NCI-H510A treated with DMSO at 0.1 percent for 48 hours (cell line): ENCODE measurements at places on chromosomes 2 and 18.

DNA sequence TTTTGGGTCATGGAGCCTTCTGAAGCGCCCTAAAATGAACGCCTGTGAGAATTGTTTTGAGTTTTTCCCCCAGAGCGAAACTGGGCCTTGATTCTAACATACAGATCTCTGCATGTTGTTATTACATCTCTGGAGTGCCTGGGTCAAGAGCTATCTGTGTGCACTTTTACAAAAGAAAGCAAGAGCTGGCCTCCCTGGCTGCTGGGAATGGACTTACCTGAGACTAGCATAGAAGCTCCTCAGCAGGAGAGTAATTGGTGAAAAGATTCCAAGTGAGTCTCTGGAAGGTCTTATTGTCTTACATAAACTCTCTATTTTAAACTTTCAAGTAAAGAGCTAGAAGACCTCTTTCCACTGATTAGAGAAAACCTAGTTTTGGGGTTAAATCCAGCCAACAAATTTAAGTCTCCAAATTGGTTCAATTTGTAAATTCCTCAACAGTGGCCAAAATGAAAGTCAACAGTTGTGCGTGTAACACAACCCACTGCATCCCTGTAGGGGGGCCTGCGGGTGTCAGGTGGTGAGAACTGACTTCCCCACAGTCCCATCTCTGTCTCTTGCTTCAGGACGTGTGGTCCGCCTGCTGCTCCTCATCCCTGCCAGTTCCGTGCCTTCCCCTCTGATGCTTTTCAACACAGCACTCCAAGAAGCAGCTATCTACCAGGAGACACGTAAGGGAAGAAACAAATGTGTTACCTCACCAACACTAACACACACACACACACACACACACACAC is 206.1 kb downstream of the SH3BP4 start:
- DNase-seq, result no peak

DNA sequence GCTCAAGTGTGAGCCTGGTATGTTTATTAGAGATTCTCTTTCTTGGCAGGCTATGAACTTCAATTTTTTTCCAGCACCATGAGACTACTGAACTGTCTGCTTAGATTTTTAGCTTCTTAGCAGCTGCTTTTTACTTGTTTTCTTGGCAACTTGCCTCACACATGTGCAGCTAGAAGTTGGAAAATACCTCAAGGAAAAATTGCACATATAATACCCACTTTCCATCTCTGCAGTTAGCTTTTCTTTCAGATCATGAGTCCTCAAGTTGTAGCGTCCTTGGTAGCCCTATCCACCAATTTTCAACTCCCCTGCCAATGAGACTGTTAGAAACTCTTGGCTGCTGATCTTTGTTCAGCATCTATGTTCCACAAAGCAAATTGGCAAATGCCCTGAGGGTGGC is 302.1 kb downstream of the HRH4 start:
- DNase-seq, result no peak

DNA sequence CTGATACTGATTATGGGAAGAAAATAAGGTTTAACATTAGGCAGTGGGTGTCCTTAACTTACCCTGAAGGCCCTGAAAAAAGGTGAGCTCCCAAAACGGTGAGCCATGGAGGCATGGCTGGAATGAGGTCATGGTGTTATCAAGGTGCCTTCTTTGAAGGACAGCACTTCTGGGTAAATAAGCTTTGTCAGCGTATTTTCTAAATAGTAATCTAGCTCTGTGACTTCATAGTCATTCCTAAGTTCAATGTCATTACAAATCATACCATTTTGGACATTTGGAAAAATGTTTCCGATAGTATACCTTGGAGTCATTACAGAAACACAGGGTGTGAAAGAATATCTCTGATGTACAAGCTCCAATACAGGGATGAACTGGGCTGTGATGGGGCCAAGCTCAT is 35.2 kb upstream of the CNGA3 start:
- DNase-seq, result no peak

DNA sequence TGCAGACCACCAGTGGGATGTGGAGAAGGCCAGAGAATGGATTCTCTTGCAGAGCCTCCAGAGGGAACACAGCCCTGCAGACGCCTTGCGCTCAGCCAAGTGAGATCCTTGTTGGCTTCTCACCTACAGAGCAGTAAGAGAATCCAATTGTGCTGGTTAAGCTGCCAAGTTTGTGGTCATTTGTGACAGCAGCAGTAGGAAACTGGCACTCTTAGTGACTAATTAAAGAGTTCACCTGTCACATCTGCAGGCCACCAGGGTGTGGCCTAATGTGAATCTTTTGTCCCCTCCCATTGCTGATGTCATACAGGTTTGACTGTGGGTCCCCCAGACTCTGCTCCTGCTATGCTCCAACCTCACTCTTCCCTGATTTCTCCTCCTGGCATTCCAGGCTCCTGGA is 235.9 kb downstream of the TFCP2L1 start:
- peak; percentile 74 for DNase-seq

- DNase-seq, result no peak
These were observed 201.7 kb upstream of the STK17B start for GRCh38 chr2:196372811-196373664.

DNA sequence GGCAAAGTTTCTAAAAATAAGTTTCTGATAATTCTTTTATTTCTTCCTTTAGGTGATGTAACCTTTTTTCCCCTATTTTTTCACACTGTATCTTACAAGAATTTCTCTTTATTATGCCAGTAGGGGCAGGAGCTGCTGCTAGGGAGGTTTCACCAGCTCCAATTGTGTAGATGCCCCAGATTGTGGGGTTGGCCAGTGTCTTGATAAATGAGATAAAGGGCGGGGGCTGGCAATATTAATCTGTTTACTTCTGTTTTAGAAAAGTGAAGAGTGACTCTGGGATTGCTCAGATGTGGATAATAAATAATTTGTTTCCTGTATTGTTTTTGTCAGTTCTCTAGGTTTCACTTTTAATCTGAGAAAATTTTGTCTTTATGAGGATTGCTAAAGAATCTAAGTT is 190.4 kb downstream of the MC4R start:
- DNase-seq, result no peak

GRCh38 chr2:208040199-208041171 is 15.2 kb upstream of the PLEKHM3 start:
- DNase-seq, result peak; percentile 38

GRCh38 chr2:71685073-71685848 is 231.9 kb downstream of the DYSF start:
- DNase-seq, result no peak

DNA sequence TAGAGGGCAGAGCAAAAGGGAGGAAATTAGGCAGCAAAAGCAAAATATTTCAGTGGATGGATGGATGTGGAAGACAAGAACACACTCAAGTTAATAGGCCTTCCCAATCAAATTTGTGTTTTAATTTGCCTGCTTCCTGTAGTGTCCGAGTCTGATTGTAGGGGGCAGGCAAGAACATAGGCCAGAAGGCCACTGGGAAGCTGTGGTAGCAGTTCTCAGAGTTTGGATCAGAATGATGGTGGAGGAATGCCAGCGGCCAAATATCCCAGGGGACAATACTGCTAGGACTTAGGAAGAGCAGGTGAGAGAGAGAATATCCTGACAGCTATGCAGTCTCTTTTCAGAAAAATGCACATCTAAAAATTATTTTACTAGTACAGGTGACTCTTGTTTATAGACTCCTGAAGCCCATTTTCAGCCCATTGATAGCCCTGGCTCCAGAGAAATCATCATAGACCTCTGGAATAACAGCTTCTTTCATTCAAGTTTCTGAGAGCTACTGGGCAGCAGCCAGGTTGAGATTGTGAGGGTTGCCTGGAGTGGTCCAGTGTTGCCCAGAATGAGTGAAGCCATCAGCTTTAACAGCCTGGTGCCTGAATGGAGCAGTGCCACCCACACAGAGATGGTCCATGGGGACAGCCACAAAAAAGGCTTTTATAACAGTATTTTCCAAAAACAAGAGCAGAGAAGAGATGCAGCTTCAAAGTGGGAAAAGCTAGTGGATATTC is 19.1 kb upstream of the SERPINE2 start:
- DNase-seq, result no peak

DNA sequence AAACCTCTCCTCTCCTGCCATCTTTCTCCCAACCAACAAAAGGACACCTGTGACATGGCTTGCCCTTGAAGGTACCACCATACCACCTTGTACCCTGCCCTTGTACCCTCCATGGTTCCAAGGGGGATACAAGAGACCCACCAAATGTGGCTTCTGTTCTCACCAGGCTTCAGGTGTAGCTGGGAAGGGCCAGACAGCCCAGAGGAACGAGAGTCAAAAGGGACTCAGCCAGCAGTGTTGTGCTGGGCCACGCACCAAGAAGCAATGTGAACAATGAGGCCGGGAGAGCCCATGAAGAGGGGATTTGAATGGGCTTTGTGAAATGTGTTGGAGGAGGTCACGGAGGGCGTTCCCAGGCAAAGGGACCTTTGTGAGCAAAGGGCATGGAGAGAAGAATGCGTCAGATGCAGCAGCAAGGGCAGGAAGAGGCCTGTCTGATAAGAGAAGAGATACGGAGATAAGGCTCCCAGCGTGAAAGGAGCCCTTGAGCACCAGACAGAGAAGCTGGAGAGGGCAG is 48.6 kb downstream of the PLB1 start:
- DNase-seq, result no peak

GRCh38 chr18:10023853-10024570 is 110.2 kb downstream of the VAPA start:
- peak; percentile 76 for DNase-seq

DNA sequence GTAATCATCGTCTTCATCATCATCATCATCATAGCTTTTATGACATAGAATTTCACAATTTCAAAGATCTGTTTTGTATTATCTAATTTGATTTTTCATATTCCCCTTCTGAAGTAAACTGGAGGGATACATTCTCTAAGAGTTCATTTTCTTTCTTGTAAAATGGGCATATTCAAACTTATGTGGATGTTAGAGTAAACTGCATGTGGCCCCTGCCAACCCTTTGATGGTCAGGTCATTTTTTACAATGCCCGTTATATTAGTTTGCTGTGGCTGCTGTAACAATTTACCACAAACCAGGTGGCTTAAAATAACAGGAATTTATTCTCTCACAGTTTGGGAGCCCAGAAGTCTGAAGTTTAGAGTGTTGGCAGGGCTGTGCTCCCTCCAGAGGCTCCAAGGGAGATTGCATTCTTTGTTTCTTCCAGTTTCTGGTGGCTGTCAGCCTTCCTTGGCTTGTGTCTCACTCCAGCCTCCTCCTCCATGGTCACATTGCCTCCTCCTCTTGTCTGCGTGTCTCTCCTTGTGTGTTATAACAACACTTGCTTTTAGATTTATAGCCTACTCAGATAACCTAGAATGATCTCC is 127.5 kb upstream of the MMADHC start:
- no peak for DNase-seq

DNA sequence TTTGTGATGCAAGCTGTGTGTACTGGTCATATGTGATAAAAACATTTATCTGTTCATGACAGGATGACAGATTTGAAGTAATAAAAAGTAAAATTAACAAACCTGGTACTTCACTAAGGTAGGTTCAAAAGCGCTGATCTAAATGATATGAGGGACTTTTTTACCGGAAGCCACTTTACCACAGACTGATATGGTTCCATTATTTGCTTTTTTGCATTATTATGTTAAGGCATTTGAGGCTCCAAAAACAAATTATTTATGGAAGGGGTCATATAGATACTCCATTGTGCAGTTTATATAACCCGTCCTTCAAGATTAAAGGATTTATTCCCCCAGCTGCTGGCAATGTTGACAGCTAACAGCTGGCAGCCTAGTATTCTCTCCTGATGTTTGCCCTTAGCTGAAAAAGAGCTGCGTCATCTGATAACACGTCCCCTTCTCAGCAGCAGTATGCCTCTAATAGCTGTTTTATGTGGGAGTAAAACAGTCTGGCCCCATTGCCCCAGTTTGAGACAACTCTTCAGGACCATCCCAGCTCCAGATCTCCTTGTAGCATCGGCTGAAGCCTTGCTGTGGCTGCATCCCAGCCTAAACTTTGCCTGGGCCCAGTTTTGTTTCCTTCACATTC is 84.8 kb upstream of the XIRP2 start:
- peak; percentile 31 for DNase-seq

DNA sequence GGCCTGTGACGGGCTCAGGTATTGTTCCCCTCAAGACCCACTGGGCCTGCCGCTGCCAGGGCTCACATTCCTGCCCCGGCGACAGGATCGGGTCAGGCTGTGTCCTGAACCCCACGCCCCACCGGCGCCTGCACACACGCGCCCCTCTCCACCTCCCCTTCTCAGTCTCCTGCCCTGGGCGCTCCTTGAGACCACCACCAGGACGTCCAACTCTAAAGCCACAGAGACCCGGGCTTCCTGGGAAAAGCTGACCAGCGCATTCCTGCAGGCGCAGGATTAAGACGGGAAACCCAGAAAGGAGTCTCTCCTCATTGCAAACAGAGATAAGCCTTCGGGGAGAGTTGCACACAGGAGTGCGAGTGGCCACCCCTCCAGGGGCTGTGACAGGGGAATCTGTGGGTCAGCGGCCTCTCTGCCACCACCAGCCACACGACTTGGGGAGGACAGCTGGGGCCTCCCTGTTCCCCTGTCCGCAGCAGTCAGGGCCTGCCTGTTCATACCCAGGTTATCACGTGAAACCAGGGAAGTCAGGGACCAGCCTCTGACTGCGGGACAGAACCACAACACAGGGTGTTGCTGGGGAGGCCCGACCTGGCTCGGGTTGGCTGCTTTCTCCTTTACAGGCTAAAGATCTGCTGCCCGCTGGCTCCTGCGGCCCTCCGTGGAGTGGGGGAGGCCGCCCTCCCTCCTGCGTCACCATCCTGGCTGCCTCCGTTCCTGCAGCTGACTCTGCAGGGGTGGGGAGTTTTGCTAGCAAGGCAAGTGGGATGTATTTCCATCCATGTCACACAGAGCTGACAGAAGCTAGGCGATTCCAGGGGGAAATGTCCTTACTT is 88.8 kb downstream of the ZCCHC2 start:
- DNase-seq, result no peak

DNA sequence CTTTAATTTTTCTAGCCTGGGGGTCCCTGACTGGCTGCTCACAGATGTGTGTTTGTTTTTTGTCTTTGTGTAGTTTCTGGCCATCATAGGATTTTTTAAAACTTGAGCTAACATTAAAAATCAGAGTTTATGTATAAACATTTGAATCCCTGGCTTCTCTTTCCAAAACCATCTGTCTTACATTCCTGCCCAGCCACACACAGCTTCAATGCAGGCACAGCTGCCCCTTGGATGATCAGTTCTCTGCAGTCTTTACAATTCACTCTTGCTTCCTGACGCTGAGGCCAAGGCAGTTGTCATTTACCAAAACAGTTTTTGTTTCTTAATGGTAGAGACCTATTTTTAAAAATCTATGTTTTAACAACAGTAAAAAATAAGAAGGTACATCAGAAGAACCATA is 169.2 kb upstream of the LRRTM1 start:
- no peak for DNase-seq

- DNase-seq, result no peak
These were observed 1027.1 kb downstream of the TMEM182 start for GRCh38 chr2:103788951-103789350.

DNA sequence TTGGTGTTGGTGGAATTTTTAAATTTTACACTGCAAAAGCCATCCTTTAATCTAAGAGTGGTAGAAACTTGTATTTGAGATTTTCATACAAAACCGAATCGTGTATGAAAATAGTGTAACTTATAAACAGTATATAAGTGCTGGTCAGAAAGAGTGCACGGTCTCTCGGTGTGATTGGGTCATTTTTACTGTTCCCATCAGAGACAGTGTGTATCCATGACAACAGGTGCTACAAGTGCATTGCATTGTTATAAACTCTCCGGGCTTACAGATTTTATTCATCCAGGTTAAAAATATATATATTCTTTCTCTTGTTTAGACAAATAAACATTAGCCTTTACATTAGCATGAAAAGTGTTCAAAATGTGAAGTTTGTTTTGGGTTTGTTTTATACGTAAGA is 721.9 kb downstream of the METTL4 start:
- DNase-seq, result no peak
